ENCODE measurements at places on chromosomes 12 and 14.

DNA sequence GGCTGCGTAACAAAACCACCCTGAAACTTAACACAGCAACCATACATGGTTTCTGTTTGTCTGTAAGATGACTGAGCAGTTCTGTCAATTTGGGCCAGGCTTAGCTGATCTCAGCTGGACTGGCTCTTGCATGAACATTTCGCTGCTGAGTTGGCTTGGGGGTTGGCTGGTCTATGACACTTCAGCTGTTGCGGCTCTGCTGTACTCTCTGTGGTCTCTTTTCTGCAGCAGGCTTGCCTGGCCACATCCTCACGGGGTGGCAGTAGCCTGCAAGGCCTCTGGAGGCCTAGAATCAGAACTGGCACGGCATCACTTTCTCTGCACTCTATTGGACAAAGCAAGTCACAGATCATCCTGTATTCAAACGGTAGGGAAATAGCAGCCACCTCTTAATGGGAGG lies 216.2 kb downstream of the BCL11B start:
- no peaks in the 10 kb centered on the region for H3K27me3 ChIP-seq
- H3K27ac ChIP-seq: no peak overlapping the region
- peak; percentile 56 for DNase-seq
- no peaks in the 10 kb centered on the region for H3K36me3 ChIP-seq
- H3K4me1 ChIP-seq: no peaks in the 10 kb centered on the region

DNA sequence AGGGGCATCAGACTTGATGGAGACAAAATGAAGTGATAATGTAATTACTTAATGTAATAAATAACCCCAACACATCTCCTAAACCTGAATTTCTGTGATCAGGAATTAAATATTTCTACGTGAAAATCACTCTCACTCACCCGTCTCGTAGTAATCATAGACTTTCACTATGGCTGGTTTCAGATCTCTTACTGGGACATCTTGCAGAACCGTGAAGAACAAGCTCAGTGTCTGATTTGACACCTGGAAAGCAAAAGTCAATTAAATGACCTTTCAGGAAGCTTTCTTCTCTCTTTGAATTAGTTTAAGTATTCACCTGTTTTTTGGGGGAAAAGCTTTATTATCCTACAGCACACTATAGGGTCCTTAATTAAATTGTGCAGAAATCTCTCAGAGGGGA lies 47.1 kb downstream of the A2M start:
- DNase-seq: no peak
- no peaks in the 10 kb centered on the region for H3K27me3 ChIP-seq
- H3K36me3 ChIP-seq: no peaks in the 10 kb centered on the region
- no peak overlapping the region for H3K4me3 ChIP-seq
- H3K27ac ChIP-seq: no peak overlapping the region

DNA sequence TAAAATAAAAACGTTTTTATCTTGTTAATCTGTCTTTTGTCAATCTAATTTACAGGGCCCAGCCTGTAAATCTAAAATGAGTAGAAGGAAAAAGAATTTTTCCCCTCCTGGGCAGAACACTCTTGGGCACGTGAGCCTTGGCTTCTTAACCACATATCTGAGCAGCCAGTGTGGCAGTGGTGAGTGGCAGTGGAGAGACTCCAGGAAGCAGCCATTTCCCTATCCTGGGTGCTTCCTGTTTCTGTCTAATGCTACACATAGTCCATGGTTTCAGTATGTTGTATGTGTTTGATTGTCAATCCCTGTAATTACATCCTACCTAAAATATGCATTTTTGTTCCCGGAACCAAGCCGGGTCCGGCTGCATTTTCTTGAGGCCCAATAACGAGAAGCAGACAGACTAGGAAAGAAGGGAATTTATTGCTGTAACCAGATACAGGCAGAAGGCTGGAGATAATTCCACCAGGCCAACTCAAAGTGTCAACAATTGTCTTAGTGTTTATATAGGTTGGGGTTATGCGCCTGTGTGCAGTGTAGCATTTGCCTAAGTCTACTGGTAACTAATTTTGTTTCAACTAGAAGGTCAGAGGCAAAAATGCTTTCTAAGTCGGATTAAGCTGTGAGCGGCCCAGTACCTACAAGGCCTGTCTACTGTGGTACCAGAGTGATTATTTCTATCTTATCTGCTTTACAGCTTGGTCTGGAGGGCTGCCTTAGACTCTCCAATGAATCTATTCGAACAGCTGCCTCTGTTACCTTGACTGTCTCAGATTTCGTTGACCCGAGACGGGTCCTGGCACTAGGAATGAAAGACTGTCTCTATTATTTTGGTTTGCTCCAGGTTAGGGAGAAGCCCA lies 82.4 kb upstream of the RESF1 start:
- H3K4me1 ChIP-seq: peaks cover 40% of the 10 kb centered on the region
- H3K36me3 ChIP-seq: no peaks in the 10 kb centered on the region
- DNase-seq: peak; percentile 71
- H3K27me3 ChIP-seq: no peaks in the 10 kb centered on the region

DNA sequence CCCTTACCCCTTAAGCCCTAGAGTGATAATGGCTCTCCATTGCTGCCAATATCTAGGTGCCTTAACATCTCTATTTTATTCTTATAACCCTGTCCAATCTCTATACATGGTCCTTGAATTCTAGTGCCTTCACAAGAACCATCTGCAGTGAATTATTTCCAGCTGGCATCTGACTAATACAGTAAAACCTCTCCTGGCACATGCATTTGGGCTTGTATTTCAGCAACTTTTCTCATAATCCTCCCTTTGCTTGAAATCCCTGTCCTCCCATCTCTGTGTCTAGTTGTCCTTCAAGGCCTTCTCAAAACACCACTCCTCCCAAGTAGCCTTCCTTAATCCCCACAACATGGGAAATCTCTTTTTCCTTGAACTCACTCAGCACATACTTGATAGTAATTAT lies 14.2 kb upstream of the HMGA2 start:
- H3K27me3 ChIP-seq: no peaks in the 10 kb centered on the region
- no peak overlapping the region for H3K4me3 ChIP-seq
- DNase-seq: no peak
- no peaks in the 10 kb centered on the region for H3K36me3 ChIP-seq
- H3K4me1 ChIP-seq: no peaks in the 10 kb centered on the region

DNA sequence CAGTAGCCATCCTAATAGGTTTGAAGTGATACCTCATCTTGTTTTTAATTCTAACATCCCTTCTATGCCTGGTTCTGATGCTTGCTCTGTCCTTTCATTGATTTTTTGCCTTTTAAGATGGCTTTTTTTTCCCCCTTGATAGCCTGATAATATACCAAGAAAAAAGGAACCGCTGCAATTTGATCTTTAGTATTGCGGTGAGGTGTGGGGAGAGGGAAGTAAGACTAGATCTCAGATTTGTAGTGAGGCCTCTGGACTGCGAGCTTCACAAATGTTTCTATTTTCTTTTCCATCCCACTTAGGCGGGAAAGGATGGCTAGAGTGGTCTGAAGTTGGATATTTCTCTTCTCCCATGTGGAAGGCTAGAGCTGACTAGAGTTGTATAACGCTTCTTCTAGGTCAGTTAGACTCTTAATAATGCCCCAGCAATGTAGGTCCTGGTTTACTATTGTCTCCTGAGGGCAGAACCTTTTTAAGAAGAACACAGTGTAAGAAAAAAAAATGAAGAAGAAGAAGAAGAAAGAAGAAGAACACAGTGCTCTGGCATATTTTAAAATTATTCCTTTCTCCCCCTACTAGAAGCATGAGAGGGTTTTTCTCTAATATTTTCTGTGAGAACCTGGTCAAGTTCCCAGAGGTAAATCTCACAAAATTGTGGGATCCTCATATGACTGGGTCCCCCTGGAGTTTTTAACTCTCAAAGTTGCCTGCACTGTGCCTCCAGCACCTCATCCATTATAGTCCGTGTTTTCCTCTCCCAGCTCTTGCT lies 11.9 kb upstream of the KLRB1 start:
- H3K27me3 ChIP-seq: no peaks in the 10 kb centered on the region
- DNase-seq: no peak
- H3K4me1 ChIP-seq: peaks cover 34% of the 10 kb centered on the region

DNA sequence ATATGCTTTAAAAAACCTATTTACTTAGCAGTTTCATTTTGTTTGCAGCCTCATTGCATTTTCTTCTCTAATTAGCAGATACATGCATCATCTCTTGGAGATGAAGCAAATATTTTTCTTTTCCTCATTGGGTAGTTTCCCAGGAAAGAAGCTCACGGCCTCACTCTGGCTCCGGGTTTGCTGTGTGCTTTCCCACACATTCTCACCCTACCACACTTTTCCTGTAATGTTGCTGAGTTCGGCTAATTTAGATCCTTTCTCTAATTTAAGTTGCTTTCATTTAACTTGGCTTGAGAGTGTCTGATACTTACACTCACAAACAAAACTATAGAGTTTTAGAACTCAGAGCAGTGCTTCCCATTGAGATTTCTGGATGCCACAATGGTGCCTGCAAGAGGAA lies 928.2 kb downstream of the NRXN3 start:
- no peaks in the 10 kb centered on the region for H3K36me3 ChIP-seq
- H3K4me3 ChIP-seq: no peak overlapping the region
- H3K27ac ChIP-seq: no peak overlapping the region
- no peak for DNase-seq
- no peaks in the 10 kb centered on the region for H3K4me1 ChIP-seq

Data from DND-41 (cell line).